ENCODE measurements at places on chromosomes 3 and 15.

- DNase-seq = no peak
These were observed 153.1 kb downstream of the LIPC start for GRCh38 chr15:58584789-58585461.

- DNase-seq = no peak
These were observed 11.3 kb downstream of the PLA2G4D start for GRCh38 chr15:42082823-42083604.

DNA sequence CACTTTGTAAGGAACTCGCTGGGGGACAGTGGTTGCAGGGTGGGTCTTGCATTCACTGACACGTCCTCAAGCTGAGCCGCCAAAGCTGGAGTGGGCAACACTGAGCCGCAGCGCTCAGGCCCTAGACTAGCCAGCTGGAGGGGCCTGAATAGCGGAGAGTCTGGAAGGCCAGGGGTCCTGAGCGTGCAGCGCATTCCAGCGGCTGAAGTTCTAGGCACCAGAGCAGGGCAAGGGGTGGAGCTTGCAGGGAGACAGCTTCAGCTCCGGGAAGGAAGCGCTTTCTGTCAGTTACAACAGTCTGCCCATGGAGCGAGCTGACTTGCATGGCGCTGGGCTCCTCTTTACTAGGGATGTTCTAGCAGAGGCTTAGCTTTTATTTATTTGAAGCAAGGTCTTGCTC is 2.7 kb downstream of the MAP6D1 start:
- no peak for DNase-seq

DNA sequence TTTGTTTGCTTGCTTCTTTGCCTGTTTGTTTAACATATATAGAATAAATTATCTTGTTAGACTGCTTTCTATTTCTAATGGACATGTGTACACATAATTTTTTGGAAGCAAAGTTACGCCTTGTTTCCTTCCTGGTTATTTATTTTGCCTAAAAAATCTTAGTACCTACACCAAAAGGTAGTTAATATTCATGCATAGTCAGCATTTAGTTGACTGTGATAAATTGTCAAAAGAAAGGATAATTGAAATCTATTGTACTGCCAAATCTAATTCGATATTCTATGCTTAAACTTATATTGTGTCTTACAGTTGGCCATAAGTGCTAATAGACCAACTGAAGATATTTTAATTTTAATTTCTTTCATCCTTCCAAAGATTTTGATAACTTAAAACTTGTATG is 233.9 kb upstream of the ARL6 start:
- DNase-seq = no peak

All from stimulated activated CD8-positive, alpha-beta memory T cell treated with anti-CD3 and anti-CD28 coated beads, Interleukin-12 subunit alpha, Interleukin-12 subunit beta, amount 100 ng/mL, for 1 hour (primary cell).